ENCODE measurements at places on chromosomes 2 and 18.

DNA sequence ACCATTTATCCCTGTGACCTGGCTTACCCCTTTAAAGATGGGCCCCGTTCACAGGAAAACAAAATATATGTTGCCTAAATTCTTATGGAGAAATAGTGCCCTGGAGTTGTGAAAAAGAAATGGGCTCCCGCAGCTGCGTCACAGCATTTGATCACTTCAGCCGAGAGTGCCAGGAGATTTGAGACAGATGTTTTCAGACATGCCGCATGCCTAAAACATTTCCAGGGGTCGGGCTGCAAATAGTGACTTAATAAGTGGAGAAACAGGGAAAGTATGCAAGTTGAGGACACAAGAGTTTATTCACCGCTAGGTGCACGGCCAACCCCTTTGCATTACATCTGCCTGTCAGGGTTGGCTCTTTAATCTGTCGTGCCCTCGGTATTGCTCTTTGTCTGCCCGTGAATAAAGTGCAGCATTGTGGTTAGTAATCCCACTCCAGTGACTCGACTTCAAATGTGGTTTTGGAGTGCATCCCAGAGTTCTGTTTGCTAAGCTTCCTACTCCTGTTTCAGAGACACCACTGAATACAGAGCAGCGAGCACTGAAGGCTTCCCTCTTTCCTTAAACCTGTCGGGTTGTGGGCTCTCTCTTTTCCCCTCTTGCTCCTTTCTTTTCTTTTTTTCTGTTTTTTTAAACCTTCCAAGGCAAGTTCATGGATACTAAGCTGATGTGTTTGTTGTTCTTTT is 187.5 kb downstream of the LTBP1 start:
- peak; percentile 78 for DNase-seq

DNA sequence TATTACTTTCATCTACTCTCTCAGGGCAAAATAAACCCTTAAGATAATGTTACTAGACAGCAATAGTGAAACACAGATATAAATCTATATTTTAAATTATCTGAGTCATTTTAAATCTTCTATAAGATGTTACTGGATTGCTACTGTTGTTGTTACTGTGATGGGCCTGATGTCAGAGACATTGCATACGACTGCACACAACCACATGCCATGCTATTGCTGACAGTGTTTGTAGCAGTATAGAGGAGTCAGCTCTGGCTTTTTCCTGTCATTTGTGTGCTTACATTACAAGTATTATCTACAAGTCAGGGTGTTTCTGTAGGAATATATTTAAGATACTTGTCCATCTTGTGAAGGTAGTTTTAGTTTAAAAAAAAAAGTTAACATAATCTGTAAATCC is 63.9 kb downstream of the CCDC148 start:
- peak; percentile 8 for DNase-seq

GRCh38 chr2:120396861-120397811 is 51.2 kb downstream of the INHBB start:
- no peak for DNase-seq

DNA sequence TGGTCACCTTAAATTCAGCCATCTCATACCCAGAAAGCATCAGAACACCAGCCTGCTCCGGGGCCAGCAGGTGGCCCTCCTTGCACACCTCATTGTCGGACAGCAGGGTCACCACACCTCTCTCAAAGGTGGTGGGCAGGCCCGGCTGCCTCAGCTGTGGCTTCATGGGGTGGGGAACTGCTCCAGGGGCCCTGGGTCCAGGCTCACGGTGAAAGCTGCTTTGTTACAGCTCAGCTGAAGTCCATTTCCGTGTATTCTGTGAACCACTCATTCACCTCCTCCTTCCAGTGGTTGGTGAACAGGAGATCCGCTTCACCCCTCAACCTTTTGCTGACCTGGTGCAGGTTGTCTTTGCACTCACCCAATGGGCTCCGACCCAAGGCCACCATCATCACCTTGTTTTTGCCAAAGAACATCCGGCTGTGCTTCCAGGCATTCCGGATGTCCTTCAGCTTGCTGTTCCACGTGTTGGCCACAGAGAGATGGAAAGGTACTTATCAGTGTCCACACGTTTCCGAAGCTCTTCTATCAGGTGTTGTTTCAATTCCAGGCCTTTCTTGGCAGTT is 78.6 kb upstream of the LDLRAD4 start:
- no peak for DNase-seq

DNA sequence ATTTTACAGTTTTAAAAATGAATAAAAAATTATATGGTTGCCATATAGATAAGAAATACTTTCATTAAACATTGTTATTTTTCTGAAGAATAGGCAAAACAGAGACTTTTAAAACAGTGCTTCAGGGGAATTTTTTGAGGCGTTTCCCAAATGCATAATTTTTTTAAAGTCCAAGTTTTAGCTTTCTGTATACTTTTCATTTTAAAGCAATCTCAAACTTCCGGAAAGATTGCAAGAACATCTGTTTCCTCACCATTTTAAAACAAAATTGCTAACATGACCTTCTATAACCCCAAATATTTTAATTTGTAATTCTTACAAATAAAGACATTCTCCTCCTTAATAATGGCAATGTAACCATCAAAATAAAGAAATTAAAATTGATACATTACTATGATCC is 15.1 kb upstream of the MBD2 start:
- DNase-seq, result no peak

DNA sequence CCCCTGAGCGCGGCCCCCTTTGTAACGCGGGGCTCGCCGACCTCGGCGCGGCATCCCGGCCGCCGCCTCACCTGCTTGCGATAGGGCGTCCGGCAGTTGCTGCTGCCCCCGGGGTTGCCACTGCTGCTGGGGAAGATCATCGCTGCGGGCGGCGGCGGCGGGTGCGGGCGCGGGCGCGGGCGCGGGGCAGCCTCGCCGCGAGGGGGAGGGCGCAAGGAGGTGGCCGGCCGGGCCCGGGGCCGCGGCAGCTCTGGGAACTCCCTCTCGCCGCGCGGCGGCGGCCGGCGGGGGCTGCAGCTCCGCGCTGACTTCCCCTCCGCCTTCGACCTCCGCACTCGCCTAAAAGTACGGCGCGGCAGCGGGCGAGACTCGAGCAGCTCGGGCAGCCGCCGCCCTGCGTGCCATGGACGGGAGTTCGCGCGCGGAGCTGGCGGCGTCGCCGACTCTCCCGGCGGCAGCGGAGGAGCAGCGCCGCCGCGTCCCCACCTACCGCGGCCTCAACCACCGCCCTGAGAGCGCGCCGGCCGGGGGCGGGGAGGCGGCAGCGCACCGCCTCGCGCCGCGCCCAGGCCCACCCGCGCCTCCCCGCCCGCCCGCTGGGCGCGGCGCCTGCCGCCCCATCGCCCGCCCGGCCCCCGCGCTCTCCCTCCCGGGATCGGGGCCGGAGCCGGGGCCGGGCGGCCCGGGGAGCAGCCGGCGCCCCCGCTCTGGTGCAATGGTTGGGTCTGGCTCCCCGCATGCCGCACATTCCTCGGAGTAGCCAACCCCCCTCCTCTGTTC is 86.0 kb downstream of the RBMS1 start:
- DNase-seq, result no peak

GRCh38 chr18:40249390-40250080 is 1705.5 kb upstream of the PIK3C3 start:
- no peak for DNase-seq

DNA sequence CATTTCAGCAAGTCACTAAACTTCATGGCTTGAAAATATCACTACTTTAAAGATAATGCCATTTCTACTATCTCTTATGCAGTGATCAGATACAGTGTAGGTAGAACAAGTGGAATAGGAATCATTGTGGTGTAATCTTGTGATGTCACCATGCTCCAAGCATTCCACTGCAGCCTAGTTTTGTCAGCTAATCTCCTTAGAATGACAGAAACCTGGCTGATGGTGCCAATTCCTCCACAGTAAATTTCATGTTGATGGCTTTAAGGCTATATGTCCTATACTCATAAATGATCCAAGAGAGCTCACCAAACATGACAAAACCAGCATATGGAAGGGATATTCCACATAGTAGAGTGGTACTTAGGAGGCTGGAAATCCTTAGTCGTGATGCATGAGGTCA is 184.9 kb downstream of the PDE1A start:
- no peak for DNase-seq

DNA sequence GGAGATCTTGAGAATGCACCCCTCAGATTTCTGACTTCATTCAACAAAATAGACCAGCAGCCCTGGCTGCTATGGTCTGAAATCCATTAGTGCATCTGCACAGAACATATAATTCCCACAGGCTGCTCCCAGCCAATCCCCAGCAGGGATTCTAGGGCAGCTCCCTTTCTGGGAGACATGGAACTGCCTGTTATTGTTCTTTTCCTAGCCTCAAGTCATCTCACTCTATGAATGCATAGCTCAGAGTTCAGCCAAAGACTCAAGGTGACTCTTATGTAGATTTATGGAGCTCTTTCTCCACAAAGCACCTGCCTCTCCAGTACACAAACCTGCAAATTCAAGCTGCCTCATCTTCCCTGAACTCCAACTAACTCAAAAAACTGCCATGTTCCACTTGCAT is 241.9 kb downstream of the WDPCP start:
- DNase-seq, result no peak
